ENCODE measurements at places on chromosomes 2 and 18.

DNA sequence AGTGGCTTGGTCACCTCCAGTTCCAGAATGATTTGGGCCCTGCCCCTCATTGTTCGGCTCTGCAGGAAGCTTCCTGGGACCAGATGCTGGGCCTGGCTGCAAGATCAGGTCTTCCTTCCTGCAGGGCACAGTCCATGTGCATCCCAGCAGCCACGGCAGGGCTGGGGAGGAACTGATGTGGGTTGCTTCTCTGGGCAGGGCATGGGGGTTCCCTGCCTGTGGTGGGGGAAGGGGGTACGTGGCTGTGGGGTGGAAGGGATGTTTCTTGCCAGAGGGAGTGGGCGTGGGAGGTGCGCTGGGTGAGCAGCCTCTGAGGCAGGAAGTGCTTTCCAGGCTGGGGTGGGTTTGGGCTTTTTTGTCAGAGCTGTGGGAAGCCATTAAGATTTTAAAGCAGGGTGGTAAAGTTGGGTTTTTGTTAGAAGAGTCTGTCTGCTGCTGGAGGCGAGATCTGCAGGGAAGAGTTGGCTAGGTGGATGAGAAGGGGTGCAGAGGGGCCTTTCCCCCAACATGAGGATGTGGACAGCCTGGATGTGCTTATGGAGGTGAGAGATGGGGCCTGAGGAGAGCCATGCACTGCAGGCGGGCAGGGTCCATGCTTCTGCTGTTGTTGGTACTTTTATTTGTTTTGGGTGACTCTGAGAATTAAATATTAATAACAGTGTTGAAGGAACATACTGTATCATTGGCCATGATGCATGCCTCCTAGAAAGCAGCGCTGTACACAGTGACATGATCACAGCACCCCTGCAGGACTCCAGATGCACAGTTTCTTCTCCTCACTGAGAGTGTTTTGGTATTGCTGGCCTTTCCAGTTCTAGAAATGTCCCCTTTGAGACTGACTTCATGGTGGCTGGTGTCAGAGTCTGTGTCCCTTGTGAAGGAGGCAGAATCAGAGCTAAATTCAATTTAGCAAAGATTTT lies 45.3 kb downstream of the DGKD start:
- DNase-seq = no peak

DNA sequence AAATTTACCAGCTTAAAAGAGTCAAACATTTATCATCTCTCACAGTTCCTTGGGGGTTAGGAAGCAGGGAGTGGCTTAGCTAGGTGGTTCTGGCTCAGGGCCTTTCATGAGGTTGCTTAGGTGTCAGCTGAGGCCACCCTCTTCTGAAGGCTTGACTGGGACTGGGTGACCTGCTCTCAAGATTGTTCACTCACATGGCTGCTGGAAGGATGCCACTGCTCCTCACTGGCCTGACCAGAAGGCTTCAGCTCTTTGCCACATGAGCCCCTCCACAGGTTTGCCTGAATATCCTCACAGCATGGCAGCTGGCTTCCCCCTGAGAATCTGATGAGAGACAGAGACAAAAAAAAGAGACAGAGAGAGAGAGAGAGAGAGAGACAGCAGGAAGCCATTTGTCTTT lies 17.3 kb upstream of the RNF152 start:
- no peak for DNase-seq

DNA sequence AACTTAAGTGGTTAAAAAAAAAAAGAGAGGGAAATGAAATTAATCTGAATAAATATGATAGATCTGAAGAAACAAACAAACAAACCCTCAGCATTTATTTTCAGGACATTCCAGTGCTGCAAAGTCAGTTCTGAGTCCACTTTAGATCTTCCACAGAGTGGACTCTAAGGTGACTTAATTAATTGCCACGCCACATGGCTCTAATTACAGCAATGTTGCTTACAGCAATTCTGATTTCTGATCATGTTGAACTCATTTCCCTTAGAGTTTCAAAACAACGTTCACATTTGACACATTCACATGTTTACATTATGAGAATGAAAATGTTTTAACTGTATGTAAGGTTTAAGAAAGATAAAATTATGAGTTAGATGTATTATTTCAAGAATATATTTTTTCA lies 38.6 kb upstream of the RASGRP3 start:
- no peak for DNase-seq

DNA sequence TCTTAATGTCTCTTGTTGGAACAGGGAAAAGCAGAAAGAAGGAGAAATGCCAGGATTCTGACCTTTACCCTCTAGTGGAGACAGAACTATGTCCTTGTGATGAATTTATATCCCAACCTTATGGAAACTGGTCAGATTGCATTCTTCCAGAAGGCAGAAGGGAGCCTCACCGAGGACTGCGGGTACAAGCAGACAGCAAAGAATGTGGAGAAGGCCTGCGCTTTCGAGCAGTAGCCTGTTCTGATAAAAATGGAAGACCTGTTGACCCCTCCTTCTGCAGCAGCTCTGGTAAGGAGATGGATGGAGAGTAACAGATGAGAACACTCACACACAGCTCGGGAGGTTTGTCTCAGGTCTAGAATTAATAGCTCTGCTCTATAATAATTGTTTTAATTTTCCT lies 552.7 kb upstream of the HNMT start:
- no peak for DNase-seq

- DNase-seq = no peak
These were observed 113.6 kb downstream of the ADCYAP1 start for GRCh38 chr18:1018181-1018681.

- no peak for DNase-seq
These were observed 25.4 kb upstream of the TANK start for GRCh38 chr2:161134547-161135518.

Data from omental fat pad (tissue), 4 donors.